NCI-H1048 (cell line): ENCODE measurements at places on chromosomes 2 and 18.

GRCh38 chr2:216877085-216877484 is 17.2 kb upstream of the TNP1 start:
- no peak for DNase-seq

DNA sequence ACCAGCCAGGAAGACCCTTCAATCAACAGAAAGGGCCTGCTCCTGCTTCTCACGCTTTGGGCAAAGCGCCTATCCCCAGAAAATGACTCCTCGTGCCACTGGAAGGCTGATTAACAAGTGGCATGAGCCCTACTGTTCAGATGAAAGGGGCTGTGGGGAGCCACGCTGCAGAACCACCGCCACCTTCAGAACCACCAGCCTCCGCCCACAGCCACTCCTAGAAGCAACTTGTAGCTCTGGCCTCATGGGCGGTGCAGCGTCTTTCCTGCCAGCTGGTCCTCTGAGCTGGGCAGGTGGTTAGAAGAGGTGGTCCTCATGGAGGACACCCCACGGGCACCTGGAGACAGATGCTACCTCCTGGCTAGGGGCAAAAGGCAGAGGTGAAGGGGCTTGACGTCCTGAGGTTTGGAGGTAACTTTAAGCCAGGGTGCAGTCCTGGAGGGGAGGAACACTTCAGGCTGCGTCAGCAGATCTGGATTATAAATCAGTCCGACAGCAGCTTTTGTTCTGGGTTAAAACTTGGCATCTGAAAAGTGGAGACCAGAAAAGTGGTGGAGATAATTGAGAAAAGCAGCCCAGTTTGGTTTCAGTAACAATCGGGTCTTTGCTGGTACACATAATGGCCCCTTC is 861 bp upstream of the SEMA4C start:
- DNase-seq, result no peak

DNA sequence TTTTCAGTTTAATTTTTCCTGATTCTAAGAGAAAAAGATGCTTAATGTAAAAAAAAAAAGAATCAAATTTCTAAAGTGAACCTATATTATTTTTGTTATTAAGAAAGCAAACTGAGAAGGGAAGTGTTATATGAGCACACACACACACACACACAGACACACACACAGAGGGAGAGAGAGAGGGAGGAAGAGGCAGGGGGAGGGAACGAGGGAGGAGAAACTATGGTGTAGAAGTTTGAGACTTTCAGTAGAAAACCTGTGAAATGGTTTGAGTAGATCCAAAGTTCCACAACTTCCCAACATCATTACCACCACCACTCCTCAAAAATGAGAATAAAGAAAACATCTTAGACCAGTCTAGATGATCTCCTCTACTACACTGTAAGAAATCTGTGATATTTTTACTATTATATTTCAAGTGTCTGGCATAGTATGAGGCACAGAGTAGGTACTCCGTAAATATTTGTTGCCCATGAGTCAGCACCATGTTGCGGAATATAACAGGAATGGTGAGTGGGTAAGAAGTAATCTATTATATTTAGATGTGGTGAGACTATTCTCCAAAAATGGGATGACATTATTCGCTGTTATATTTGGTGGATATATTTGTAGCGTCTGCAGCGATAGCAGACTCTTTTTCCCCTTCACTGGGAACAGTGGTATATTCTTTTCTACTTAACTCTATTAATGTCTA is 149.4 kb upstream of the DNMT3A start:
- no peak for DNase-seq

- no peak for DNase-seq
Observed at GRCh38 chr18:31050635-31051034, 8.1 kb upstream of the DSC3 start.
